ENCODE measurements at places on chromosomes 6 and 20.

GRCh38 chr6:15427331-15428070, 181.6 kb downstream of the JARID2 start:
- DNase-seq: no peak

DNA sequence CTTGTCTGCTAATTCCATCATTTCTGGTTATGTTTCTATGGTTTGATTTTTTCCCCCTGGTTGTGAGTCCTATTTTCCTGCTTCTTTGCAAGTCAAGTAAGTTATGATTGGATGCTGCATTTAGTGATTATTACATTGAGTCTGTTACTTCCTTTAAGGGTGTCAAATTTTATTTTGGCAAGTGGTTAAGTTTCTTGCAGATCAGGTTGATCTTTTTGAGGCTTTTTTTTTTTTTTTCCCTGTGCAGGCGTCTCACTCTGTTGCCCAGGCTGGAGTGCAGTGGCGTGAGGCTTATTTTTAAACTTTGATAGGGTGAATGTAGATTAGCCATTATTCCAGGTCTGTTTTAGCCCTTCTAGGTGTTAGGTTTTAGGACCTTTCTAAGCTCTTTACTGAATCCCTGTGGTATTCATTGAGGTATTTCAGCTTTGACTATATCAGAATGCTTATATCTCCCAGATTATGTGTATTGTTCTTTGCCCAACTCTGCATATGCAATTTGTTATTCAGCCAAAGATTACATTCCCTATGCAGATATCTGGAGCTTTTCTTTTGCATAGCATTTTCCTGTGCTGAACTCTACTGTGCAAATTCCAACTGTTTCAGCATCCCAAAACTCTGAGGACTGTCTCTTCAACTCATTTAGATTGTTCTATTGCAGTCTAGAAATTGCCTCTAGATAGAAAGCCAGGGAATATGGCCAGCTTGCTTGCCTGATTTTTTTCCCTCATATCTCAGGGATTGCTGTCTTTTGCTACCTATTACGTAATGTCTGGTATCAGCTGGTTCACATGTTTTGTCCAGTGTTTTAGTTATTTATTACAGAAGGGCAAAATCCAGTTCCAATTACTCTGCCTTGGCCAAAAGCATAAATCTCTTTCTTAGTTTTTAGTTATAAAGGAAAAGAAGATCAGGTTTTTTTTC, 113.3 kb downstream of the AFG1L start:
- DNase-seq: no peak

DNA sequence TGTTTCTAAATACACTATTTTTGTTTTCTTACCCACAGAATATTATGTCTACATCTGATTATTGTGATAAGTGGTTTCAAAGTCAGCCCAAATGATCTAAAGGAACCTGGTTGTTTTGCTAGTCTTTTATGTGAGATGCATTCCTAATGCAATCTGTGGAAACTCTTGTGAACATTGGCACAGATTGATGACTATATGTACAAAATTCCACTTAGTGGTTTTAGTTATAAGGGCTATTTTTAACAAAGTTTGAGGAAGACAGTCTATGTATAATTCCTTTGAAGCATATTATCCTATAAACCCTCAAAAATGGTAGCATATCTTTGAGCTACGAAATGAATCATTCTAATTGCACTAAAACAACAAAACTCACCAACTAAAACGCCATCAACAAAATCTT, 140.9 kb downstream of the GRIK2 start:
- no peak for DNase-seq

- DNase-seq: no peak
Observed at GRCh38 chr20:40600441-40601219, 88.4 kb downstream of the MAFB start.

DNA sequence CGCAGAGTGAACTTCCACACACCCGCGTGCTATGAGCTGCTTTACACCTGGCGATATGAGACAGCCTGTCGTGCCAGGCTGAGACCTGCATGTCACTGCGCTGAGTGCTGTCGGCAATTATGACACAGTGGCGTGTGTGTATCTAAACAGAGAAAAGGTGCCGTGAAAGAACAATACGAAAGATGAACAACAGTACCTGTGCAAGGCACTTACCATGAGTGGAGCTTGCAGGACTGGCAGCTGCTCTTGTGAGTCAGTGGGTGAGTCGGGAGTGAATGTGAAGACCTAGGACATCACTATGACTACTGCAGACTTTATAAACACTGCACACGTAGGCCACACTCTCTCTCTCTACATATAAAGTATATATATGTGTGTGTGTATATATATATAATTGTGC, 68.5 kb upstream of the DUSP22 start:
- no peak for DNase-seq

GRCh38 chr6:132161283-132161682, 210.1 kb upstream of the CCN2 start:
- no peak for DNase-seq

DNA sequence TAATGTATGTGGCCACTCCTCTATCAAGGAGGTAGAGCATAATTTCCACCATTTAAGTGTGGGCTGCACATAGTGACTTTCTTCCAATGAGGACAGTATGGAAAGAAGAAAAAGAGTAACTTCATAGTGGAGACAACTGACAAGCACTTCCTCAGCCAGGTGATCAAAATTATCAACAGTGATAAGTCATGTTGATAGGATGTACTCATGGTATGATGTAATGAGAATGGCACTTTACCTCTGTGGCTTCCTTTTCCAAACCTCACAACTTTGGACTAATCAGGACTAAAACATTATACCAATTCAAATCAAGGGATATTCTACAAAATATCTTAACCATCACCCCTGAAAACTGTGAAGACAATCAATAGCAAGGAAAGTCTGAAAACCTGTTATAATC, 302.3 kb upstream of the CITED2 start:
- no peak for DNase-seq

DNA sequence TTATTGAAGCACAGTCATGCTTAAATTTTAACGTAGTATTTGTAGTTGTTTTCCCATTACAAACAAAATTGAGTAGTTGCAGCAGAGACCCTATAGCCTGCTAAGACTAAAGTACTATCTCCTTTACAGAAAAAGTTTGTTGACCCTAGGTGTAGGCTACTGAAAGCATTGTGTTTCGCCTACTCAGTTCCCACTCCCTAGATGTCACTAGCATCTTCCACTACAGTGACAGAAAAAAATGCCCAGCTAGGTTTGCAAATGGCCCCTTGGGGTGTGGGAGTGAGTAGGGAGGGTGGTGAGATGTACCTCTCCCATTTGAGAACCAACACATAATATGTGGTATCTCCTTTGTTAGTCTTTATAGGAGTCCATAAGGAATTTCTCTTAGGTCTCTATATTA, 34.5 kb downstream of the UBR2 start:
- no peak for DNase-seq

- DNase-seq: no peak
Observed at GRCh38 chr20:37938181-37938750, 35.3 kb downstream of the VSTM2L start.

DNA sequence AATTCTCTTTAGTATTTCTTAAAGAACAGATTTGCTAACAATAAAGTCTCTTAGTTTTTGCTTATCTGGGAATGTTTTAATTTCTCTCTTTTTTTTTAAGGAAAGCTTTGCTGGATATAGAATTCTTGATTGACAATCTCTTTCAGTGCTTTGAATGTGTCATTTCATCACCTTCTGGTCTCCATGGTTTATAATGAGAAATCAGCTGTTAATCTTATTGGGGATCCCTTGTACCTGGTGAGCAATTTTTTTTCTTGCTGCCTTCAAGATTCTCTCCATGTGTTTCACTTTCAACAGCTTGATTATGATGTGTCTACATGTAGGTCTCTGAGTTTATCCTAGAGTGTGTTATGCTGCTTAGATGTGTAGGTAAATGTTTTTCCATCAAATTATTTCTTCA, 16.4 kb upstream of the PSMF1 start:
- no peak for DNase-seq

DNA sequence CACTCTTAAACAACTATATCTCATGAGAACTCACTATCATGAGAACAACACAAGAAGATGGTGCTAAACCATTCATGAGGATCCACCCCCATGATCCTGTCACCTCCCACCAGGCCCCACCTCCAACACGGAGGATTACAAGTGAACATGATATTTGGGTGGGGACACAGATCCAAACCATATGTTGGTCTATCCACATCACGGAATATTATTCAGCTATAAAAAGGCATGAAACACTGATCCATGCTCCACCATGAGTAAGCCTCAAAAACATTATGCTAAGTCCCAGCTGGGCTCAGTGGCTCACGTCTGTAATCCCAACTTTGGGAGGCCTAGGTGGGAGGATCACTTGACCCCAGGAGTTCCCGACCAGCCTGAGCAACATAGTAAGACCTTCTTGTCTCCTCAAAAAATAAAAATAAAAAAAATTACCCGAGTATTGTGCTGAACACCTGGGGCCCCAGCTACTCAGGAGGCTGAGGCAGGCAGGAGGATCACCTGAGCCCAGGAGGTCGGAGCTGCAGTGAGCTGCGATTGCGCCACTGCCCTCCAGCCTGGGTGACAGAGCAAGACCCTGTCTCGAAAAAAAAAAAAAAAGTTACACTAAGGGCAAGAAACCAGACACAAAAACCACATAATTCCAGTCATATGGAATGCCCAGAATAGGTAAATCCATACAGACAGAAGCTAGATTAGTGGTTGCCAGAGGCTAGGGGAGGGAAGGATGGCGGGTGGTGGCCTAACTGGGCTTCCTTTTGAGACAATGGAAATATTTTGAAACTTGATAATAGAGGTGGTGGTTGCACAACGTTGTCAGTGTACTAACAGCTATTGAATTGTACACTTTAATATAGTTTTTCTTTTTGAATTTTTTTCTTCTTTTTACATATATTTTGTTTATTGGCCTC, 43.1 kb downstream of the ZNF217 start:
- DNase-seq: no peak

GRCh38 chr6:50330963-50331362, 281.2 kb upstream of the DEFB112 start:
- no peak for DNase-seq

All from activated CD4-positive, alpha-beta T cell treated with anti-CD3 and anti-CD28 coated beads, Interleukin-2, amount 50 U/mL, for 24 hours (primary cell).